Astrocyte of the spinal cord (primary cell): ENCODE measurements at places on chromosomes 3 and 15.
A peak's percentile ranks its signal among the peaks of the same experiment; 100 is the strongest.

DNA sequence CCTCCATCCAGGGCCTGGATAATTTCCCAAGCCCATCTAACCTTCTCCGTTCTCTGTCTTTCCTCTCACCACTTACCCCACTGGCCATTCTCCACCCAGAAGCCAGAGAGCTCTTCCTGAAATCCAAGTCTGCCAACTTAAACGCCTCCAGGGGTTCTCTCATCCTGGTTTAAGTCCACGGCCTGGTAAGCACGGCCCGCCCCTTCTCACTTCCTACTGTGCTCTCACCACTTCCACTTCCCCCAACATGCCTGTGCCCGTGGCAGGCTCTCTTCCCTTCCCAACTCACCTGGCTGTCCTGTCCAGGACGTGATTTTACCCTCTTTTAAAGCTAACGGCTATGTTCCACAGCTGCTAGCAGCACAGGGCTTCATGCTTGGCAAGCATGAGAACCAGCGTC is 1.7 kb upstream of the CX3CR1 start:
- DNase-seq: no peak

DNA sequence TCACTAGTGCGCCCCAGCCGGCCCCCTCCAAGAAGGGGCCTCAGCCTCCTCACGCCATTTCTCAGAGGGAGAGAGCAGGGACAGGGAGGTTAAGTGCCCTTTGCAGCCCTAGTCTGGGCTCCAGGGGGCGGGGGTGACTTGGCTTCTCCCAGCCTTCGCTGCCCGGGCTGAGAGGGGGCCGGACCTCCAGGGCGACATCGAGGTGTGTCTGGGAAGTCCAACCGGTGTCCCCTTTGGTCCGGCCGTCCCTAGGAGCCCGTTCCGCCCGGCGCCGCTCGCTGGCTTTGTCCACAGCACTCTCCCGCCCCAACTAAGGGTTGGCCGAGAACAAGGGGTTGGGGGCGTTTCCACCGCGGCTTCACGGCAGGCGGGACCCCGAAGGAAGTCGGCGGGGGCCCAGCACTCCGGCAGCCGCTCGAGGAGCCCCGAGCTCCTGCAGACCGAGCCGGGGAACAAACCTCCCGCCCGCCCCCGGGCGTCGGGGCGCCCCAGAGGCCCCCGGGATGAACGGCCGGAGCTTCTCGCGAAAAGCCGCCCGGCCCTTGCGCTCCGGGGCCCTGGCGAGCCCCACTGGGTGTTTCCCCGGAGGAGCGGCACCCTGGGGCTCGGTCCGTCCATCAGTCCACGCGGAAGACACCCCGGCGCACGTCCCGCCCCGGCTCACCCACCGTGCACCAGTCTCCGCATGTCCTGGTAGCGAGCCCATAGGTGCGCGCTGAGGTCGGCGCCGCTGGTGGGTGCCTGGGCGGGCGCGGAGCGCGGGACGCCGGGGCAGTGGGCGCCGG is 627 bp downstream of the NT5DC2 start:
- DNase-seq: peak; percentile 18

- DNase-seq: no peak
These were observed 151.5 kb downstream of the GOLGA6L4 start for GRCh38 chr15:84387086-84387485.

GRCh38 chr15:52146776-52147175 is 34.2 kb upstream of the BCL2L10 start:
- DNase-seq: no peak

DNA sequence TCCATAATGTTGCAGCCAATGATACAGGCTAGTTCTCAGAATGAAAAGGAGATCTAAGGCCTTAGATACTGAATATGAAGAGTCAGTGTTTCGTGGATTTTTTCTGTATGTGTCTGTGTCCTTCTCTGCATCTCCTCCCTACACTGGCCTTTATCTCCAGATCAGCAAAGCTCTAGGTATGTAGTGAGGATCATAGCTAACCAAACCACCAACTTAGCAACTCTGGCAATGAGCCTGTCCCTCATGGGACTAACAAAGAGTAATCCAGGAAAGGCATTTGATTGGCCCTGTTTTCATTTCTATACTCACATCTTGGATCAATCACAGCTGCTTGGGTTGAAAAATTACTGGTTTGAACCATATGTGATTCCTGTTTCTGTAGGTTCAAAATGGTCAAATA is 18.6 kb upstream of the CNTN3 start:
- DNase-seq: no peak

DNA sequence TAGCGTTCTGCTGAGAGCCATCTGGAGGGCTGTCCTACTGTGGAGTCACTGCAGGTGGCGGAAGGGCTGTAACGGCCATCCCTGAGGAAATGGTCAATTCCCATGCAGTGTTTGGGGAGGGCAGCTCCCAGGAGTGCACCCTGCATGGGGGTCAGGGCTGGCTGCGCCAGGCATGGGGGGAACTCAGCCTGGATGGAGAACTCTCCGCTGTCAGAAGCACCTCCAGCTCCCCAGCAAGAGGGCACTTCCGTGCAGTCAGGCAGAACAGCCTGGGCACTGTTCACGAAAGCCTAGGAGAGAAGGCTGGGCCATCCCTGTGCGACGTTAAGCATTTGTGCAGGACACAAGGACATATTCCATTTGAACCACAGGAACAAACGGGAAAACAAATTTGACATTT is 105.2 kb downstream of the LRIG1 start:
- no peak for DNase-seq

DNA sequence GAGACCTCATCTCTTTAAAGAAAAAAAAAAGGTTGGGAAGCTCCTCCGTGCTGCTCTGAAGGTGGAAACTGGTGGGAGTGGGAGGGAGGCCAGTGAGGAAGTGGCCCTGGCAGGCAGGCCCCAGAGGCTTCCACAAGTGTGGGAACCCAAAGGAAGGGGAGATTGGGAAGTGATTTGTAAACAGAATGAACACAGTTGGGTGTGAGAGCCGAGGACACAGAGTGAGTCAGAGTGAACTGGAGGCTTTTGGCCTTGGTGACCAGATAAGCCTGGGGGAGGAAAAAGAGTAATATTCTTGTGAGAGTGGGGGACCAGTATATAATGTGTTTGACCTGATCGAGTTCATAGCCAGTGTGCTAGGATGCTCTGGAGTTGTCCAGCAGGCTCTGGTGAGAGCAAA is 23.0 kb downstream of the MKRN2 start:
- no peak for DNase-seq
